ENCODE measurements at places on chromosomes 4 and X.

- no peak for DNase-seq
These were observed 95.6 kb downstream of the MID1IP1 start for GRCh38 chrX:38896724-38897298.

DNA sequence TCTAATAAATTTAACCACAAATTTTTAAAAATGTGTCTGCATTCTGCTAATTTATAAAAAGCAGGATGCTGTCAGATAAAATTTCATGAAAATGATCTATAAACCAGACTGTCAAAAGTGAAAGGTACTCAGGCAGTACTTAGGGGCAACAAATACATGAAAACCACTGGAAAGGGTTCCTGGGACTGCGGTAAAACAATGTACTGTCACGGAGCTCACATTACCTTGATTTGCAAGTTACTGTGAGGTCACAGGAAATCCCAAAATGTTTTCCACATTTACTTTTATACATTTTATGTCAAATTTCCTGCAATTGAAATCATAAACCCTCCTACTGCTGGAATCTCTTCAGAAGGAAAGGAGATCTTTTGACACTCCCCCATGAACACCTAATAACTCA, 45.3 kb downstream of the SHISA3 start:
- no peak for DNase-seq

DNA sequence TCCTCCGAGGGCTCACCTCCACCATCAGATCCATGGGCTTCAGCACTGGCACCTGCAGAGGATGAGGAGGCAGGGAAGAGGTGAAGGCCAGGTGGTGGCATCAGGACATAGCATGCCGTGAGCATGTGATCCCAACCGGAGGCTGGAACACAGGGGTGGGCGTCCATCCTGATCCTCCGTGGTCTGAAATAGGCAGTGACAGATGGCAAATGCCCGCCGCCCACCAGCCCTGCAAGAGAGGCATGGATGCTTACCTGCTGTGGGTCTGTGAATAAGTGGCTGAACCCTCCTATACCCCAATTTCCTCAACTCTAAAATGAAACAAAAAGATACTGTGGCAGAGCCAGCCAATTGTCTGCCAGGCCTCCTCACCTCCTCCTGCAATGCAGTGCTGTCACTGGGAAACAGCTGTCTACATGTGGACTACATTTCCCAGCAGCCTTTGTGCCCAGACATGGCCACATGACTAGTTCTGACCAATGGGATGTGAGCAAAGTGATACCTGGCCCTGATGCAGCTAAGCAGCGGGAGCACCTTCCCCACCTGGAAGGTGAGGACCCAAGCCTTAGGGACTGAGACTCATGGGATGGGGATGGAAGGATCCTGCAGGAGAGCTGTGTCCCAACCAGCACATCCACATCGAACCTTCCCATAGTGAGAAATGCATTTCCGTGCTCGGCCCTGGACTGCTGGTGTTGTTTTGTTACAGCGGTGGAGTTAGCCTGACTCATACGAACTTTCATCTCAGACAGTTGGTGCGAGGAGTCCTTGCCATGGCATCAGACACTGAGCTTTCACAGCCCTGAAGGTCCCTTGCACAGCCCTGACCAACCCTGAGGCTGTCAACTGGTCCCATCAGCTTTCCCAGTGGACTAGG, 99.5 kb downstream of the PPP2R2C start:
- no peak for DNase-seq

DNA sequence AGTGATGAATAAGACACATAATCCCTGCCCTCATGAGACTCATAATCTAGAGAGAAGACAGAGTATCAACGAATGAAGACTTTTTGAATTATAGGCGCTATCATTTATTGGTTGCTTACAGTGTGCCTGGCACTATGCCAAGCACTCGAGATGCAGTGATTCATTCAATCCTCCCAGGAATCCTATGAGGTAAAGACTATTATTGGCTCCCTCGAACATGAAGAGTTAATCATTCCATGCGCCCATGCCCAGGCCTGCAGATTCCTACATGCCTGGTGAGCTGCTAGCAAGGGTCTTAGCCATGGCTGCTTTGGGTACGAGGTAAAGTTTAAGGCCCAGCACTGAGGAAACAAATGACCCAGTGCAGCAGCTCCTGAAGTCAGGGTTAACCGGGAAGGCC, 47.0 kb downstream of the TEX13B start:
- DNase-seq: no peak

GRCh38 chr4:14767142-14767541, 235.1 kb upstream of the CPEB2 start:
- no peak for DNase-seq

GRCh38 chrX:95382799-95383198, 1301.8 kb upstream of the DIAPH2 start:
- no peak for DNase-seq

DNA sequence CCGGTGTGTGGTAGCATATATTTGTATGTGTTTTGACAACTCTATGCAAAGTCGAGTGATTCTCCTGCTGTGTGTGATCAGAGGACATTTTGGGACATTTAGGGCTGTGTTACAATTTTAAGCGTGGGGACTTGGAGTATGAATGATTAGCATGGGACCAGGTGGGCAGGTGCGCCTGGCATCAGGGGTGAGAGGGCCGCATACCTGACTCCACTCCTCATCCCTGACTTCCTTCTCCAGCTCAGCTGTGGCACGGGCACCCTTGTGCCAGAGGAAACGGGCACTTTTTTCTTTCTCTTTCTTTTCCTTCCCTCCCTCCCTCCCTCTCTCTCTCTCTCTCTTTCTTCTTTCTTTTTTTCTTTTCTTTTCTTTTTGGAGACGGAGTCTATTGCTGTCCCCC, 15.7 kb upstream of the PLCXD1 start:
- DNase-seq: no peak

GRCh38 chr4:43471950-43472349, 579.4 kb downstream of the GRXCR1 start:
- DNase-seq: no peak

DNA sequence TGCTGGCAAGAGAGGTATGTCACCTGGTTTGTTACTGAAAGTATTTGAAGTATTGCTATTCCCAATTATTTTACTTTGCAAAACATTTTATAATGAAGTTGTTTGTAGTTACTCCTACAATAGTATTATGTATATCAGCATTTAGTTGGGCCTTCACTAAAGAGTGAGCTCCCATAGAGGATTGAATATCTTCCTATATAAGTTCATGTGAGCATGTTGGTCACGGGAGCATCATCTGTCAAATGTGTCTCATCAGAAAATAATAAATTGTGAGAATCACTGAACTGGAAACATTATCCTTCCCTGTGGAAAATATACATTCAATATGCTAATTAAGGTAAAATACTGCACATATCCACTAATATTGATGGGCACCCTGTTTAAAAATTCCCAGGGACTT, 360.1 kb upstream of the ADGRL3 start:
- no peak for DNase-seq

DNA sequence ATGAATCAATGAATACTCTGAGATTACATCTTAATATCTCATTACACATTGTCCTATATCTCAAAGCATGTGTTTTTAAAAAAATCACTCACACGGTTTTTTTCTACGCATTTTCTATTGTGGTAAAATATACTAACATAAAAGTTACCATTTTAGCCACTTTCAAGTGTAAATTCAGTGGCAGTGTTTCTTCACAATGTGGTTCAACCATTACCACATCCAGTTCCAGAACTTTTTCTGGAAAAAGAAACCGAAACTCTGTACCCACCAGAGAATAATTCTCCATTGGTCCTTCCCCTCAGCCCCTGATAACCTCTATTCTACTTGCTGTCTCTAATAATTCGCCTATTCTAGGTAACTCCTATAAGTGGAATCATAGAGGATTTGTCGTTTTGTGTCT, 35.3 kb upstream of the ACSL1 start:
- DNase-seq: no peak

- DNase-seq: no peak
These were observed 13.5 kb upstream of the PRSS48 start for GRCh38 chr4:151263455-151263854.

DNA sequence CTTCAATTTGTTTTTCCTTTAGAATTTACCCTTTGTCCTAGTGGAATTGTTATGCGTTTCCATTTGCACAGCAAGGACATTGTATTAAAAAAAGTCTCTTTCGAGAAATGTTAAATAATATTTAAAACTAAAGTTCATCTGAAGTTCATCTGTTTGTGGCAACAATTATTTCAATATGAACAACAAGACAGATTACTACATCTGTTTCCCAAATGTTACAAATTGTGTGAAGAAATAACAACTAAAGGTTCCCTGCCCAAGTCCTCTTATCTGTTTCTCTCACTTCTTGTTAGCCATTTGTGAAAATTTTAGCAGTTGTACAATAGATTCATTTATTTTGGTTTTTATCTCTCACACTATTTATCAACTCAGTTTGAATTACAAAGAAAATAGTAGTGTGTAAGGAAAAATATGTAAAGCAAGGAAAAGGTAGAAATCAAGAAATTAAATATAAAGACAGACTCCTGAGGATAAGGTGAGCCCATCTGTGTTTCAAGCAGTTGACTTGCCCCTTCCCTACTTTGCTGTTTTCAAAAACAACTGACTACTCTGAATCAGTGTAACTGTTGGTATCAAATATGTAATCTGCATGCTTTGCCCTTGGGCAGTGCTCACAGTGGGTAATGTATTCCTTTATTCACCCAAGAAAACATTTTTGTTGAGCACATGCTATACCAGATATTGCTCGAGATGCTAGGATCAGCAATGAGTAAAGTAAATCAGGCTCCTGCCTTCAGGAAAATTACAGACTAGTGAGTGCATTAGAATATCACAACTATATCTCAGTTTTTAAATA, 118.9 kb upstream of the PCDH7 start:
- DNase-seq: no peak

DNA sequence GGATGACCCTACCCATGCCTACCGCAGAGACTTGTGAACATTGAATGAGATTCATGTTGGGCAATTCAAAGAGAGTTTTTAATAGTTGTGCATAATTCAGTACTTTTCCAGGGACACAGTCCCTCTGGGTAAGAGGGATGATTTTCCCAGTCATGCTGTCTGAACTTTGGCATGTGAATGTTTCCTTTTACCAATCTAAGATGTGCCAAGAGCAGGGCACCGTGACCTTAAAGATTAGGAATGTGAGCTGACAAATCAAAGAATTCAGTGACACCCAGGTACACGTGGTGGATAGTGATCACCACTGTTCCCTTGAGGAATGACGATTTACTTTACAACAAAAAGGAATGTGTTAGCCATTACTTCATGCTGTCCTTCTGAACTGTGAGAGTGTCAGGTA, 515.6 kb downstream of the PPARGC1A start:
- DNase-seq: no peak

DNA sequence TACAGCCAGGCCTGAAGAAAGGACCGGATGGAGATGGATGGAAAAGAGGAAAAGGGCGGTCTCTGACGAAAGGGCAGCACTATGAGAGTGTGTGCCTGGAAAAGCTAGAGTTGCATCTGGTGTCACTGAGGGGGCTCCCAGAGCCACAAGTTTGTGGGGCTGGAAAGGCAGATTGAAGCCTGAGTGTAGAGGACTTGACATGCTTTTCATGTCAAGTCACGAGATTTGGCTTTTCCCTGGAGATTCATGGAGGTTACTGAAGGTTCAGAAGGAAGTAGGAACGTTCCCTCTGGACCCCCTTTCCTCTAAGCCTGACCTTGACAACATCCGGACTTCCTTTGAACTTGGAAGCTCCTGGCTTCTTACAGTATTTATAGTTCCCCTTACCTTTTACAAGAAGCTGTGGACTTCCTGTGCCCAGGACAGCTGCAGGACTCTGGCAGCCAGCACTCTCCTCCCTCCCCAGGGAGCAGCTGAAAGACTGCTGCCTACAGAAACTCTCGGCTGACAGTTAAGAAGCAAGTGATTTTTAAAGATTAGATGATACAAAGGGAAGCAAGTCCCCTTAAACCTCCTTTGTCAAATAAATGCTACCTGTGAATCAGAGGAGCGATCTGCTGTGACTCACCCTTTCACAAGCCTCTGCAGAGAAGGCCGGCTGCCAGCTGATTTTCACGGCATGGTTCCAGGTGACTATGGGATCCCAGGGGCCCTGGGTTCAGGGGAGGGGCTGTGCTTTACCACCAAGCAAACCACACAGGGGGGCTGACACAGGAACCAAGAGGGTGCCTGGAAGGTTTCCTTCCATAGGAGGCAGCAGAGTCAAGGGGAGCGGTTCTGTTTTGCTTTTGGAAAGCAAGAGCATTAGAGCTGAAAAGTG, 72.9 kb upstream of the STIM2 start:
- DNase-seq: peak; percentile 27

GRCh38 chr4:118265312-118266144, 87.3 kb downstream of the PRSS12 start:
- DNase-seq: no peak

Data from stimulated activated CD4-positive, alpha-beta T cell treated with anti-CD3 and anti-CD28 coated beads, Interleukin-1b, Interleukin-23, amount 100 ng/mL, for 24 hours (primary cell).